ENCODE measurements at places on chromosomes 12 and 14.

- peak; percentile 65 for DNase-seq
Observed at GRCh38 chr14:56816574-56817391, 6.5 kb upstream of the OTX2 start.

- no peak for DNase-seq
Observed at GRCh38 chr14:71582705-71583104, 349.5 kb upstream of the RGS6 start.

GRCh38 chr14:91368776-91369416 is 48.7 kb downstream of the CCDC88C start:
- peak; percentile 21 for DNase-seq

DNA sequence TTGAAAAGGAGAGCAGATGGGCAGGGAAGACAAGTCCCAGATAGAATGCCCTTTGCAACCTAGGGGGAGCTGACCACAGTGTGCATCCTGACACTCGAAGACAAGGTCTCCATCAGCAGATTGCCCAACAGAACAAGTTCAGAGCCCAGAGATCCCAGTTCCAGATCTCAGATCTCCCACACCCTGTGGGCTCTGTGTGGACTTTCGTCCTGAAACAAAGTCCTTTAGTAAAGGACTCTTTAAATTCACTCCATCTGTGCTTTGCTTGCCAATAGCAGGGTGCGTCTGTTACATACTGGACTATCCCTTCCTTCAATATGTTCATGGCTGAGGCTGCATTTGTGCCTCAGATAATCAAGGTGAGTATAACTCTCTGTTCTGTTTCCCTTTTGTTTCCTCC is 8.7 kb upstream of the C1RL start:
- no peak for DNase-seq

- no peak for DNase-seq
Observed at GRCh38 chr12:121806546-121807423, 3.0 kb downstream of the SETD1B start.

GRCh38 chr14:76716285-76716684 is 45.0 kb upstream of the VASH1 start:
- no peak for DNase-seq

- DNase-seq, result no peak
Observed at GRCh38 chr12:72110937-72111650, 161.1 kb upstream of the TRHDE start.

GRCh38 chr14:61219256-61219655 is 61.9 kb downstream of the TMEM30B start:
- no peak for DNase-seq

GRCh38 chr12:3168223-3169221 is 91.3 kb downstream of the TSPAN9 start:
- DNase-seq, result no peak

DNA sequence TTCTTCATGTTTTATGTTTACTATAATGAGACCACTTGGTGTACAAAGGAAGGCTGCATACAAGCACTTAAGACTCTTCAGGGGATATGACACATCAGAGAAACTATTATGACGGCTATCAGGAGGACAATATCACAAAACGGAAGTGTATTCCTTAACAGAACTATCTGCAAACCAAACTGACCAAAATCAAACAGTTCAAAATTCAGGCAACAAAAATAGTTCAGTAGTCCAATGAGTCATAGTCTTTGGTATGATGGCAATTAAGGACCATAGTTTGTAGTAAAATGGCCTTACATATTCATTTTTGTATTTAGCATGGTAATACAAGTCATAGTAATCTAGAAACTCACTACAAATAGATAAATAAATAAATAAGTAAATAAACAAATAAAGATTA is 1638.7 kb upstream of the SEL1L start:
- DNase-seq, result no peak

DNA sequence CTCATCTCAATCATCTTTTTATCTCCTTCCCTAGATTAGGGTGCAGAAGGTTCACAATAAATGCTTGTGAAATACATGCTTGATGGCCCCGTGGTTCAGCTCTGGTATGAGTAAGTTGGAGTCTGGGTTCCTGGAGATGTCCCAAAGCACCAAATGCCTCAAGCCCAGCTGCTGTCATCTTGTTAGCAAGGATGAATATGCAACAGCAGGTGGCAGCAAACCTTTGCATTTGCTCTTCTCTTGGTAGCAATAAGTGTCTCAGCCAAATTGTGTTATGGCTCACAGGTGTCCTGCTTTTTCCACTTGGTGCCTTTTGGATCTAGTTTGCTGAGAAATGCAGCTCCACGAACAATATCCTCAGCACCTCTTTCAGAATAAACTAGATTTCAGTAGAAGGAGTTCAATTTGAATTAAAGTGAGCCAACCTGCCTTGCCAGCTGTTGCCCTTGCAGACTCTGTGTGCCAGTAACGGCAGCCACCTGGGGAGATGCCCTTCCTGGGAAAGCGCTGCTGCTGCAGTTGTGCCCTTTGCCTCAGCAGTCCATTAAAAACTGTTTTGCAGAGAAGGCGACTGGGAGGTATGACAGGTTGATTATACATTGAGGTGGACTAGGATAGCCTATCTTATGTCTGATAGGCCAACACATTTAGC is 417.3 kb downstream of the SNAPC1 start:
- DNase-seq, result peak; percentile 92

GRCh38 chr12:119956047-119956446 is 33.0 kb upstream of the BICDL1 start:
- no peak for DNase-seq

DNA sequence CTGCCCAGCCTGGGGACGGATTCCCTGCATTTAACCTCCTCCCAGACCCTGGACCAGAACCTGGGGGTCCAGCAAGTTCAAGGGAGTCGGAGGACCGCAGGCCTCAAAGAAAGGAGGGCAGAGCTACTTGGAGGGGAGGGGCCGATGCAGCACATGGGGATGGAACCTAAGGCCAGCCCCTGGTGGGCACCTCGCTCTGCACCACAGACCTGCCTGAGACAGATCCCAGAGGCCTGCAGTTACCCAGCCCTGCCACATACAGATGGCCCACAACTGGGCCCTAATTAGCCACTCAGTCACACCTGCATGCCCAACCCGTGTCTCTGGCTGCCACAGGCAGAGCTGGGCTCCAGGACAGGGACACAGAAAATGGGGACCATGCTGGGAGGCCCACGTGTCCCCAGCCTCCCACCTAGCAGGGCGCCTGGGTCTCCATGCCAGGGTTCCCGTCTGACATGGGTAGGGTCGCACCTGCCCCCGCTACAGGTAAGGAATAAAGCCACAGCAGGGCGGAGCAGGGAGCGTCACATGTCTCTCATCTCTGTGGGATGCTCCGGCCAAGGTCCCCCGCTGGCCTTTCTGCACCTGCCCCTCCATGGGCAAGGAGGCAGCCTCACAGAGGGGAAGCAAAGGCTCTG is 16.7 kb downstream of the AKT1 start:
- DNase-seq, result peak; percentile 29

DNA sequence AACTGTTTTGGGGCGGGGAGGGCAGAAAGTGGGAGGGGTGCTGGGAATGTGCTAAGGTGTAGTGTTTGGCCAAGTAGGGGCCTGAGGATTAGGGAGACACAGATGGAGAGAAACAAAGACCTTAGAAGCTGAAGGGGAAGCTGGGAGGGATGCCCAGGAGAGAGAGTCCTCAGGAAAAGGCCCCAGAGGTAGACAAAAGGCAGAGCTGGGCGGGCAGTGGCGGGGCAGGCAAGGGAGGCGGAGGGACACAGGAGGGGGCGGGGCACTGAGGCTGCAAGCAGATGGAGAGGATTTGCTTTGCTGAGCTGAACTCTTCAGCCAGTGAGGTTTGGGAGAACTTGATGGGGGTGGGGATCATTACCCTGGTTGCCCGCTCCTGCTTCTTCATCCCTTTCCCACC is 2.8 kb downstream of the PTMS start:
- peak; percentile 91 for DNase-seq

DNA sequence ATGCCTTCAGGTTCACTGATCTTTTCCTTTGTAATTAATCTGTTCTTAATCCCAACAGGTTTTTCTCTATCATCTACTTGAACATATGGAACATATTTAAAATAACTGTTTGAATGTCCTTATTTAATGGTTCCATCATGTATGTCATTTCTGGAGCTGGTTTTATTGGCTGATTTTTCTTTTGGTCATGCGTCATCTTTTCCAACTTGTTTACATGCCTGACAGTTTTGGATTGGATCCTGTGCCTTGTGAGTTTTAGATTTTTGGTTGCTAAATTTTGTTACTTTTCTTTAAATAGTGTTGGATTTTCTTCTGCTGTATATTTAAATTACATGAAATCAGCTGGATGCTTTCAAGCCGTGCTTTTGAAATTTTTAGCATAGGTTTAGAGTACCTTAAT is 237.3 kb upstream of the DAAM1 start:
- DNase-seq, result no peak

Measured in NCI-H524 (cell line).